B cell (primary cell): ENCODE measurements at places on chromosomes 12 and 14.

DNA sequence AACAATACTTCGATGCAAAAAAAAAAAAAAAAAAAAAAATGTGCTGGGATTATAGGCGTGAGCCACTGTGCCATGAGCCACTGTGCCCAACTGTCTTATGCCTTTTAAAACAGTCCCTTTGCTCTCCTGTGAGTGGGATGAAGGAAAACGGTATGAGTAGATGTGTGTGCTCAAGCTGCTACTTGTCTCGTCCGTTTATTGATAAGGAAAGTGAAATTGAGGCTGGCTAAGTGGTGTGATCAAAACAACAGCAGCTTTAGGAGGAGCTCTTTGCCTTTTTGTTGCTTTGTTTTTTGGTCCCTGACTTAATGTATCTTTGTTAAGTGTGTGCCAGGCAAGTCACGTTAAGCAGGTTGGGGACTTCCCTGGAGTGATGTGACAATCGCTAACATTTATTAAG lies 275.9 kb downstream of the TMEM132C start:
- H3K4me3 ChIP-seq: no peak overlapping the region
- no peaks in the 10 kb centered on the region for H3K4me1 ChIP-seq
- DNase-seq: no peak
- H3K27me3 ChIP-seq: no peaks in the 10 kb centered on the region
- no peaks in the 10 kb centered on the region for H3K36me3 ChIP-seq
- H3K27ac ChIP-seq: no peak overlapping the region

GRCh38 chr12:53328043-53328435 lies 6.6 kb upstream of the AAAS start:
- no peak overlapping the region for H3K27ac ChIP-seq
- DNase-seq: no peak
- H3K4me1 ChIP-seq: peaks cover 13% of the 10 kb centered on the region
- no peak overlapping the region for H3K4me3 ChIP-seq

- H3K4me3 ChIP-seq: no peak overlapping the region
- no peak for DNase-seq
- H3K27ac ChIP-seq: no peak overlapping the region
- H3K4me1 ChIP-seq: no peaks in the 10 kb centered on the region
Observed at GRCh38 chr14:53542732-53543131, 389.6 kb upstream of the DDHD1 start.

GRCh38 chr12:97404093-97404492 lies 58.5 kb upstream of the RMST start:
- H3K4me3 ChIP-seq: no peak overlapping the region
- DNase-seq: no peak
- H3K36me3 ChIP-seq: no peaks in the 10 kb centered on the region
- no peaks in the 10 kb centered on the region for H3K27me3 ChIP-seq
